Activated naive CD4-positive, alpha-beta T cell treated with anti-CD3 and anti-CD28 coated beads, Interleukin-2, amount 50 U/mL, for 72 hours (primary cell): ENCODE measurements at places on chromosomes 12 and 14. TPM values are rescaled to one million over a fixed set of nuclear protein-coding genes. Genes with fewer than 3 reads are reported as not detected.

The ISCU gene
- 158 TPM for total RNA-seq

The FGF23 gene
- total RNA-seq = not detected

DNA sequence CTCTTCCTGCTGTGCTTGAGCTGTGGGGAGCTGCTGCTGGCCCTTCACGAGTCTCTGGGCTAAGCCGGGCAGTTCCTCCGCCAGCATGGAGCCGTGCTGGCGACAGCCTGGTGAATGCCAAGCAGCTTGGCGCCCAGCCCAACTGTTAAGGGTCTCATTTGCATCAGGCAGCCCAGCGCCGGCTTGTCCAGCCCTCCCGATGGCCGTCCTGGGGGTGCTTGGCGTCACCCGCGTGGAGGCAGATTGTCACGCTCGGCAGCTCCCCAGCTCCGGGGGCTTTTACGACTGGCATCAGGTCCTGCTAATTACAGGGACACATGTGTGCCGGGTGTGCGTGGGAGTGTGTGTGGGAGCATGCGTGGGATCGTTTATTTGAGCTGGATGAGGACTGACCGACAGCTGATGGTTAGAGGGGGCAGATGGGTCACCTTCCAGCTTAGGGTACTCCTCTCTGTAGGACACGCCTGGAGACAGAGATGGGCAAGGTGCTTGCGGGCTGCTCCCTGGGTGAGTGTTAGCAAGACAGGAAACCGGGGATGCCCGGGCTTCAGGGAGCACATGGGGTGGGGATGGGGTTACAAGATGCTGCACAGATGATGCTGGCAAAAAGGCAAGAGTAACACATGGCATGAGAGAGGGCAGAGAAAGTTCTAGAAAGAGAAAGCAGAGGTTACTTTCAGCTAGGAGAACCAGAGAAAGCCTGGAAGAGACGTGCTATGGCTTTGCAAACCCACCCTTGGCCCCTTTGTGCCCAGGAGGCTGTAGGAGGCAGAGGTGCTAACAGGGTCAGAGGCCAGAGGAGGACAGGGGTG lies 64.1 kb downstream of the KIF26A start:
- no peak for DNase-seq

GRCh38 chr12:101110866-101111265 lies 99.2 kb downstream of the SLC5A8 start:
- no peak for DNase-seq
